ENCODE measurements at places on chromosomes 7 and 10.

DNA sequence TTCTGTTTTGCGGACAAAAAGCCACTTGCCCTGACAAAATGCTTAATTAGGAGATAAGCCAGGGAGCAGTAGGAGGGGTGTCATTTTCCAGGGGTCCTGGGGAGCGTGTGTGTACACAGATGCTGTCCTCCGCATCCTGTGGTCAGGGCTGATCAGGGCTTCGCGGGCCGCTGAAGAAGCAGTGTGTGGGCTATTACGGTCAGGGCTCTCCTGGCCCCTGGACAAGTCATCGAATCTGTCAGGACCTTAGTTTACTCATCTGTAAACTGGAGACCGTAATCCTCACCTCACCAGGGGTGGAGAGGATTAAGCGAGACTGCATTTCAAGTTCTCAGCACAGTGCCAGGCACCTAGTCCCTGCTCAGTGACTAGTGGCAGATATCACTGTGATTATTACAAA lies 26.0 kb upstream of the MXI1 start:
- DNase-seq, result no peak

DNA sequence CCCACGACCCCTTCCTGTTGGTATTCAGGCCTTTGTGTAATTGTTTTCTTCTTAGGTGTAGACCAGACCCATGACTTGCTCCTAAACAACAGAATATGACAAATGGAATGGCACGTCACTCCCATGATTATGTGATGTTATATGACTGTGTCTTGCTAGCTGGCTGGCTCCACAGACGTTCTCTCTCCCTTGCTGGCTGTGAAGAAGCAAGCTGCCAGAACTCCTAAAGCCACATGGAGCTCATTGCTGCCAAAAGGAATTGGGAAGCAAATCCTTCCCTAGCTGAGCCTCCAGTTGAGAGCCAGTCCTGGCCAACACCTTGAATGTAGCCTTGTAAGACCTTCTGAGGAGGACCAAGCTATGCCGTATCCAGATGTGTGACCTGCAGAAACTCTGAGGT lies 74.2 kb downstream of the RAB18 start:
- no peak for DNase-seq

GRCh38 chr7:107432261-107432660 lies 37.6 kb upstream of the GPR22 start:
- no peak for DNase-seq

DNA sequence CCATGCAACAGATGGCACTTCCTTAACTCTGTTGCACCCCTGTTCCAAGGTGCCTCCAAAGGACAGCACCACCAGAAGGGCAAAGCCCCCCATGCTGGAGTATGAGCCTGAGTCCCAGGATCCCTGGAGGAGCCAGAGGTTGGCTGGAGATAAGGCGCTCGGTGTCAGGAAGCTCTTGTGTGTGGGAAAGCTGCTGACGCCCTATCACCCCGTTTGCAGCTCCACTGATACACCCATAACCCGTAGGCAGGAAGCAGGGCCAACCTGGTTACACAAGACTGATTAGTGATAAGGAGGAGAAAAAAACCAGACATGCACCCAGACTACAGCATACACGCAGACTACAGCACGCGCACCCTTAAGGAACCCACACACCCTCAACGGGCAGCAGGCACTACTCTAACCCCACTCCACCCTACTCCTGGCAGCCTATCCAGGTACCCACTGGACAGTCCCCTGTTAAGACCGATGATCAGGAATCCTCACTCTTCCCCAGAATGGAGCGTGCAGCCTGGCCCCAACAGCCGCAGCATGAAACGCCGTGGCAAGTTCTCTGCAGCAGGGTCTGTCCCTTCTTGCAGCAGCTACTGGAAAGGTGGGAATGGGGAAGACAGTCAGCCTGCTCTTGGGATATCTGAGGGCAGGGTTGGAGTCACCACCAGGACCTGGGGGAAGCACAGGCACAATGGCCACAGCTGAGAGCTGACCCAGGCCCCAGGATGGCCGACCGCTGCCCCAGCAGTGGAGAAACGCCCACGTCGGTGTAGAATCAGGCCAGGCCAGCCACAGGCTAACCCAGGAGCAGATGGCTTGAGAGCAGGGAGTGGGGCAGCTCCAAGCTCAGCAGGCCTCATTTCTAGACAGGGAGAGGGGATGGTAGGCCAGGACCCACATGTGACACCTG lies 38.3 kb upstream of the TUBB8 start:
- peak; percentile 51 for DNase-seq

- DNase-seq, result peak; percentile 11
Observed at GRCh38 chr10:13795653-13796555, 209.1 kb downstream of the PRPF18 start.

DNA sequence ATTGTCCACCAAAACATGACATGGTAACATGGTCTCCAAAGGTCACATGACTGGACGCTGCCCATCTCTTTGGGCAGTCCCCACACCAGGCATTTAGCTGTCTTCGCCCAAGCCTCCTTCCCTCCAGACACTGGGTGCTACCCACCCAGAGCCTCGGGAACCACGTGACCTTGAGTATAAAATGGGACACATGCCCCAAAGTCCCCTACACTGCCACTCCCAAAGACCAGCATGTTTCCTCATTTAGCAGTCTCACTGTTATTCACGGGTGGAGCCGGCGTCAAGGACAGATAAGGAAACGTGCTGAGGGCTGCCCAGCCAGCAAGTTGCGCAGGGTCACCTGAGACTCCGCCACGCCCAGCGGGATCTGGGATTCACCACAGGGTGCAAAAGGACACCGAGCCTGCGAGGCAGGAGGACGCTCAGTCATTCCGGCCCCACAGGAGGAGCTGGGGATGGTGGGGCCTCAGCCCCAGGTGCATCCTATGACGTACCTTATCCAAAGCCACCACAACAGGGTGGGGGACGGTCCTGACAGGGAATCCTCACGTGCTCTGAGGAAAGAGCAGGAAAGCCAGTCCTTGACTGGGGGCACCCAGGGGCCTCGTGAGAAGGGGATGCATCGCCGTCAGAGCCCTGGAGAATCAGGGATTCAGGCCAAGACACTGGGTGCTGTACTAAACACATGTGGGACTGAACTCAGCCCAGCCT lies 226.9 kb downstream of the TNS3 start:
- no peak for DNase-seq

DNA sequence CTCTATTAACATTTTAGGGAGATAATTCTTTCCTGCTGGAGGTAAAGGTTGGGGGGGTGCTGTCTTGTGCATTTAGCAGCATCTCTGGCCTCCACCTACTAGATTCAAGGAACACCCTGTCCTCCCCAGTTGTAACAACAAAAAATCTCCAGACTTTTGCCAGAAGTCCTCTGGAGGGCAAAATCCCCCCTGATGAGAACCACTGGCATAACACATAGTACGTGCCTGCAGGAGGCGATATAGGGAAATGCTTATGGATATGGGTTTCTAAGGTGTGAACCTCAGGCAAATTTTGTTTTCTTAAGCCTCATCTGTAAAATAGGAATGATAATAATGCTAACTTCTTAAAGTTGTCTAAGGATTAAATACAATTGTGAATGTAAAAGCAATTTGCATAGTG lies 2.9 kb upstream of the OSBPL3 start:
- no peak for DNase-seq
